Nasal cavity respiratory epithelium epithelial cell of viscerocranial mucosa (primary cell): ENCODE measurements at places on chromosomes 3 and 15. TPM values are rescaled to one million over a fixed set of nuclear protein-coding genes. Genes with fewer than 3 reads are reported as not detected.

GPR62 gene
- under 0.01 TPM in 1 of 2 replicates, not detected in the other for total RNA-seq

C3orf80 gene
- under 0.01 and 0.07 TPM in 2 replicates for total RNA-seq

ACKR2 gene
- 0.68 and 1.6 TPM in 2 replicates for total RNA-seq

MEGF11 gene
- total RNA-seq: not detected in 2 replicates

CLDN16 gene
- total RNA-seq: 1.0 and 3.4 TPM in 2 replicates

FGF12 gene
- 0.14 and 0.34 TPM in 2 replicates for total RNA-seq

ACAN gene
- total RNA-seq: not detected in 2 replicates

CPB1 gene
- total RNA-seq: not detected in 2 replicates

CFAP91 gene
- total RNA-seq: 0.07 TPM in 1 of 2 replicates, not detected in the other

SLC22A13 gene
- total RNA-seq: 0.34 and 0.43 TPM in 2 replicates

ELL3 gene
- 21.9 and 24.1 TPM in 2 replicates for total RNA-seq

SLC28A2 gene
- total RNA-seq: not detected in 2 replicates

AMT gene
- total RNA-seq: 0.34 and 1.6 TPM in 2 replicates

ITIH3 gene
- not detected in 2 replicates for total RNA-seq
